ENCODE measurements at places on chromosomes 11 and 22.

- no peak for DNase-seq
Observed at GRCh38 chr22:30878516-30879414, 89.8 kb downstream of the MORC2 start.

- DNase-seq: no peak
Observed at GRCh38 chr11:134999590-134999989, 587.5 kb upstream of the B3GAT1 start.

DNA sequence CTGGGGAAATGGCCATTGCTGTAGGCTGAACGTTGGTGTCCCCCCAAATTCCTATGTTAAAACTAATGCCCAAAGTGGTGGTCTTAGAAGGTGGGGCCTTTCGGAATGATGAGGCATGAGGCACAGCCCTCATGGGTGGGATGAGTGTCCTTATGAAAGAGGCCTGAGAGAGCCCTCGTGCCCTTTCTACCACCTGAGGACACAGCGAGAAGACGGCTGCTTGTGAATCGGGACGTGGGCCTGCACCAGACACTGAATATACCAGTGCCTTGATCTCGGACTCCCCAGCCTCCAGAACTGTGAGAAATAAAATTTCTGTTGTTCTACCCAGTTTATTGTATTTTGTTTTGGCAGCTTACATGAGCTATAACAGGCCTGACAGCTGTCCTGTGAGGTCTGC lies 162.9 kb upstream of the B3GAT1 start:
- DNase-seq: no peak

GRCh38 chr11:76591416-76591815 lies 79.1 kb downstream of the LRRC32 start:
- DNase-seq: no peak

- DNase-seq: no peak
Observed at GRCh38 chr11:28104425-28104824, 3.5 kb downstream of the KIF18A start.

GRCh38 chr22:21643533-21644357 lies 1.6 kb downstream of the SDF2L1 start:
- no peak for DNase-seq

GRCh38 chr11:19263333-19263732 lies 22.6 kb upstream of the E2F8 start:
- DNase-seq: no peak

DNA sequence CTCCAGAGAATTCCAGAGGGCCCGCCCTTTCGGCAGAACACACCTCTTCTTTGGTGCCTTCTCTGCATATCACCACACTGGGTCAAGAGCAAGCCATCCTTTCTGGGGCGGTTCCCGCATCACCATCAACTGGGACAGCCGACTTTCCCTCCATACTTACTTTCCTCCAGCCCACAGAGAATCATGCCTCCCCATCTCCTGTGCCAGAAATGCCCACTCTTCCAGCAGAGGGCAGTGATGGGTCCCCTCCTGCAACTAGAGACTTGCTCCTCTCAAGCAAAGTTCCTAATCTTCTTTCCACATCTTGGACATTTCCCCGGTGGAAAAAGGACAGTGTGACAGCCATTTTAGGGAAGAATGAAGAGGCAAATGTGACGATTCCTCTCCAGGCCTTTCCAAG lies 157.7 kb downstream of the C11orf91 start:
- DNase-seq: no peak

DNA sequence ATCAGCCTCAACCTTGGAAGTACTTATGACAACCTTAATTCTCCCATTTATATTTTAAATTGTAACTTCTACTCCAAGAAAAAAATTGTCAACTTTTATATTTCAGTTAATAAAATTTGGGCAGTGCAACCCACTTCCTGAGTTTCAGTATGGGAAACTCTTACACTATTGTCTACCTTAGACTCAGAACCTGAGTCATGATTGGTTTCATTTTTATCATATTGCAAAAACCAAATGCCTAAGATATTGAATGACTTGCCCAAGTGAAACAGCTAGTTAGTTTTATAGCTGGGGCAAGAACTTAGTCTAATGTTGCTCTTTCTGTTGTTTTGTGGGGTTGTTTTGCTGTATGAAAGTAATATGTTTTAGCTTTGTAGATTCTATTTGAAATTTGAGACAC lies 334.0 kb upstream of the ARHGAP42 start:
- DNase-seq: no peak

- DNase-seq: no peak
Observed at GRCh38 chr11:57727185-57727584, 14.1 kb upstream of the SELENOH start.

DNA sequence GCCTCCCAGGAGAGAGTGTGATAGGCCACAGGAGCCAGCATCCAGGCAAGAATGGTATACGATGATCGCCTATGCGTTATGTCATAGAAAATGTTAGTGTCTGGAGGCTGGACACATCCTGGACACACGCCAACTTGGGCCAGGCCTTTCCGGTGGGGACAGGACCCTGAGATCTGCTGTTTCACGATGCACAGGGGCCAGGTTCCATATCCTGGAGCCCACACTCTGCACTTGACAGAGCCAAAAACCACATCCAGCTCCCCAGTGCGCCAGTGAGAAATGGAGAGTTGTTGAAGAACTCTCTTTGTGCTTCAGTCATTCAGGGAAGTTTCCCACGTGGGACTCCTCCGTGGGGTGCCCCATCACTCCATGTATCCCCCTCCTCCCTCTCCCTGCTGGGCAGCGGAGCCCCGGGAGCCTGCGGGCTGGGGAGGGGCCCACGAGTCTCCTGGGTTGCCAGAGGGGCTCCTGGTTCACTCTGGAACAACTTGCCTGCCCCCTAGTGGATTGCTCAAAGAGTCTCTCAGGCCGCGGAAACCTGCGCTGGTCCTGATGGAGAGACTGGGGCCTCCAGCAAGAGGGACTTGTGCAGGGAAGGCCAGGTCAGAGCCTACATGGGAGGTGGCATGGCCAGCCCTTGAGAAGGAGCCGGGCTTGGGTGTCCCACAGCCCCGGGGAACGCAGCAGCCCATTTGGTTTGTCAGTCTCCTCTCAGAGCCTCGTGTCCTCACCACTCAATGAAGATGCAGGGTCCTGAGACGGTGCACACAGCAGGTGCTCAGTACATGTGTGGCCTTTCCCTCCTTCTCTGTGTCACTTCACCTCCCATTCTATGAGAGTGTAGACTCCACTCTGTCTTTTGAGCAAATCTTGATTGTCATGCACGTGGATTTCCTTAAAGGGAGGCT lies 10.2 kb upstream of the LRRC32 start:
- peak; percentile 49 for DNase-seq

GRCh38 chr11:129840236-129840635 lies 24.6 kb downstream of the TMEM45B start:
- no peak for DNase-seq

- DNase-seq: no peak
Observed at GRCh38 chr11:5369789-5370188, 13.8 kb upstream of the OR51M1 start.

GRCh38 chr11:36006556-36006955 lies 62.7 kb downstream of the LDLRAD3 start:
- DNase-seq: no peak

DNA sequence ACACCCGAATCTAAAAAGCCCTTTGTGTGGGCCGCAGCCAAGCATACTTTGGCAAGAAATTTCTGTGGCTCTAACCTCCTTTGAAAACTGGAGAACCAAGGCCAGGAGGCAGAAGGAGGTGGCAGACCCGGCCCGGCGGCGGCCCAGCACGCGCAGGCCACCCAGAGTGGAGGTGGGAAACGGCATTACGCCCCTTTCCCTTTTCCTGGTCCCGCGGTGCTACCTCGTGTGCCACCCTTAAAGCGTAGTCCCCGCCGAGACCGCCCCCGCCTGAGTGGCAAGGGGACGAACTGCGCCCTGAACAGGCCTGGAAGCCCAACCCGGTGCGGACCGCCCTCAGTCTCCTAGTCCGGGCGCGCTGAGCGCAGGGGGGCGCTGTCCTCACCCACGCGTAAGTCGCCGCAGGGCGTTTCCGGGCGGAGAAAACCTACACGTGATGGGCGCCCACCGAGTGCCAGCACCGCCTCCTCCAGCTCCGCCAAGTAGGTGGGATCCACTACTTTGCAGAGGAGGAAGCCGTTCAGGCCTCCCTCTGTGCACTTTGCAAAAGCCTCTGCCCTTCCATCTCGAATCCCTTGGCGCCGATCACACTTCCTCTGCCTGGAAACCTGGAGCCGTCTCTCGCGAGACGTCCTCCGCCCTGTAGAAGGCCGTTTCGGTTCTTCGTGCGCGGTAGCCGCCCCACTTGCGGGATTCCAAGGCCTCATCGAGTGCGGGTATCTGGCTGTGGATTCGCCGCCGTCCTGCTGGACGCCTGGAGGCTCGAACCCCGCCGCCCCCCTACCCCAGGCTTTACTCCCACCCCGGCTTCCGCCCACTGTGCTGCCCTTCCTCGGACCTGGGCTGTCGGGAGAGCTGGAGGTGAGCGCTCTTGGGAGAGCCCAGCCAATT lies at the start of gene ACCS:
TSS of gene ACCS (plus strand) at position 430 of the 891 bp plus-strand sequence. CDS start 1,358 bp downstream, outside the sequence.
- DNase-seq: peak; percentile 95
